Kidney epithelial cell (primary cell): ENCODE measurements at places on chromosomes 12 and 14. TPM values are rescaled to one million over a fixed set of nuclear protein-coding genes. Genes with fewer than 3 reads are reported as not detected.

- DNase-seq = peak; percentile 28
Observed at GRCh38 chr14:70665448-70666360, 24.0 kb downstream of the TTC9 start.

DNA sequence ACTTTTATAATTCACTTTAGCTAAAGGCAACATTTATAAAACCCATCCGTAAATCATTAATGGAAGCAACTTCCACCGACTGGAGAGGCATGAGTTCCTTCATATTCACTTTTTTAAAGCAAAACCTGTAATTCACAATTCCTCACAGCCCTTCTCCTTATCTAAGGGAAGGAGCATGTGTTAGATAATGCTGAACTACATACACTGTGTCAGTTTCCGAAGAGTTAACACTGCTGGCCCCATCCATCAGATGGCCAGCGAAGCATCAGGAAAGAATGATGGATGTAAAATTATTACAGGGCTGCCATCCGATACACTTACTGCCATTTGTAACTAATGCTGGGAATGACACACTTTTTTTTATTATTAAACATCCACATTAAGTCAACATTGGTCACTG lies 392.8 kb downstream of the SOX5 start:
- DNase-seq = no peak

DNA sequence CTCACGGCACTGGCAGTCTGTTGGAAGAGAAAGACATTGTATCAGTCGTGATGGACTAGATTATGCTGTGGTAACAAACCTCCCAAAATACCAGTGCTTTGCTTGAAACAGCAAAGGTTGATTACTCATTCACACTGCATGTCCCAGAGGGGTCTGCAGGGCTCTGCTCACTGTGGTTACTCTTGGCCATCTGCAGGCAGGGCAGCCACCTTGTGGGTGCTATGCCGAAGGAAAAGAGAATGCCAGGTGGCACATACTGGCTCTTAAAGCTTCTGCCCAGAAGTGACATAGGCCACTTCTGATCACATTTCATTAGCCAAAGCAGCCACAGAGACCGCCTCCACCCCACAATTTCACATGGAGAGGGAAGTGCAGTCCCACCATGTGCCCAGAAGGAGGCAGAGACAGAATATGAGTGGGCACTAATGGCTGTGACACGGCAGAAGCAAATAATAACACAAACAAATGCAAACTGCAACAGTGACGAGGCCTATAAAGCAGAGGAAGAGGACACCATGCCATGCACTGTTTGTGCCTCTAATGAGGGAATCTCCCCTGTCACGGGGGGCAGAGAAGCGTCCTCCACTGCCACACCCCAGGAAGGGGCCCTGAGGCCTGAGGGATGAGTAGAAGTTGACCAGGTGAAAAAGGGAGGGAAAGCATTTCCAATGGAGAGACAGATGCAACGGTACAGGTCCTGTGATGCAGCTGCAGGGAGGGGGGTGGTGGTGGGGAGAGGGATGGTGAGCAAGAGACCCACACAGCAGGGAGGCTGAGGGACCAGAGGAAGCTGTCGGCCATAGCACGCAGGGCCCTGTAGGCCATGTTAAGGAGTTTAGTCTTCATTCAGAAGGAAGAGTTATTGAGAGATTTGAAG lies 51.7 kb upstream of the KICS2 start:
- DNase-seq = no peak

DNA sequence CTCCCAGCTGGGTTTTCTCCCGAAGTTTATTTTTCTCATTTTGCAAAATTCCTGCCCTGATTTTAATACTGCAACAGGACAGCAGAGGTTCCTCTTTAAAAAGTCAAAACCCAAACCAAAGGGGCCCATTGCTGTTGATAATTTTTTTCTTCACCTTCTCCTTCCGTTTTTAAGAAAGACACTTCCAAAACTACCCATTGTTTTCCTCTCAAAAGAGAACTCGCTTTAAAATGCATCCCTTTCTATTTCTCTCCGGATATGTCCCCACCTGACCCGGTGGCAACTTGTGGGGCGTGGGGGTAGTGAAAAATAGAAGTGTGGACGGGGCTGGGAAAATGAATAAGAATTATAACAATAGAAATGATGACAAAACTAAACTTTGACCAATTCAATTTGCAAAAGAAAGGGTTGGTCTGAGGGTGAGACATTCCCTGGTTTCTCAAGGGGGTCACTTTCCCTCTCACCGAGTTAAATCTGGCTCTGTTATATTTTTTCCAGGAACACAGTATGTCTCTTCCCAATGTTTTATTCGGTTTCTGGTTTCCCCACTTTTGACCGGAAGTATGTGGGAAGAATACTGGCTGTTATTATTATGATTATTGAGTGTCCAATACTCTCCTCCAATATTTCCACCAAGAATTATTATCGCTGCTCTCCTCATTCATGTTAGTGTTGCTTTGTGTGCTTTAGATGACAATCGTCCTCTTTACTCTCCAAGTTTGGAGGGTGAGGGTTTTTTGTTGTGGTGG lies 4.1 kb upstream of the TBX5 start:
- no peak for DNase-seq

The DCN gene
- total RNA-seq = 2.9 and 3.1 TPM in 2 replicates

The SMOC1 gene
- total RNA-seq = 1.4 and 2.7 TPM in 2 replicates

- DNase-seq = no peak
Observed at GRCh38 chr14:95835121-95835730, 41.4 kb upstream of the TUNAR start.

The ANO2 gene
- total RNA-seq = 0.48 and 1.5 TPM in 2 replicates

DNA sequence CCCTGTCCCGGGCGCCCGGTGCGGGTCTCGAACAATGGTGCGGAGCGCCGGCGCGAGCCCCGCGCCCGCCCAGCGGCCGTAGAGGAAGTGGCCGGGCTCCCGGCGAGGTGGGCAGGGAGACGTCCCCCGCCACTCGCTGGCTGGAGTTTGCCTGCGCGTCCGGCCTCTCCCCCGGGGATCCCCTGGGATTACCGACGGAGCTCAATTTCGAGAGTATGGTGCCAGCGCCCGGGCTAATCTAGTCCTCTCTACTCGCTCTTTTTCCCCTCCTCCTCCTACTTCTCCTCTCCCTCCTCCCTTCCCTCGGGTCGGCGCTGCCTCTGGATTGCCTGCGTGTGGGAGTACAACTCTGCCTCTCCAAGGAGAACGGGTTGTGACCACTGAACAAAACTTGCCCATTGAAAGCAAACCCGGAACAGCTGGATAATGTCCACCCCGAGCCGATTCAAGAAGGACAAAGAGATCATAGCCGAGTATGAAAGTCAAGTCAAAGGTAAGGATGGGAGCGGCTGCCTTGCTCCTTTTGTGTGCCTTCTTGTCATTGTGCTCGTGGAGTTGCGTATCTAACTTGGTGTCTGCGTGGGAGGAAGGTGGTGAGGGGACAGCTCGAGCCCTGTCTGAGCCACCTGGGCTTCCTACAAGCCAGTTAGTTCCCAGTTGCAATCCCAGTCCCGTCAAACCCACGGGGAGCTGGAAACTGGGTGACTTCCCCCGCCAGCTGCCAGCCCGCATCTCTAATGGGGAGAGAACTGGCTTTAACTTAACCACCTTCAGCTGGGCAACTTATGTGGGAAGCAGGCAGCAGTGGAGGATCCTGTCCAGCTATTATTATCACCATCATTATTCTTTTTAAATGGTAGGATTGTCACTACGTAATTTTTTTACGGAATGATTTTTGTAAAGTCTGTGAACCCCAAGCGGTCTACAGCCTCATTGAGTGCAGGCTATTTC lies at the start of gene SRGAP1:
Gene SRGAP1 (plus strand): TSS at position 310 of the 951 bp plus-strand sequence. CDS start 117 bp downstream, at position 427.
- no peak for DNase-seq

GRCh38 chr14:52304248-52304904 lies 9.7 kb upstream of the PTGER2 start:
- no peak for DNase-seq
